Cardiac septum (tissue), 1 donor: ENCODE measurements at places on chromosomes 6 and 20. TPM values are rescaled to one million over a fixed set of nuclear protein-coding genes. Genes with fewer than 3 reads are reported as not detected.

EDN3 gene
- not detected for total RNA-seq

MYL9 gene
- total RNA-seq = 2,307 TPM

GABRR1 gene
- not detected for total RNA-seq

FAM8A1 gene
- total RNA-seq = 15.1 TPM

NKX2-2 gene
- 0.11 TPM for total RNA-seq

C20orf141 gene
- not detected for total RNA-seq

OSTM1 gene
- 53.4 TPM for total RNA-seq

KIAA1755 gene
- total RNA-seq = 7.0 TPM

ATRN gene
- total RNA-seq = 36.9 TPM

HIVEP1 gene
- 17.8 TPM for total RNA-seq

ULBP3 gene
- 0.57 TPM for total RNA-seq

TTK gene
- 0.22 TPM for total RNA-seq

SYNJ2 gene
- 24.0 TPM for total RNA-seq

TFAP2C gene
- 0.22 TPM for total RNA-seq

OPN5 gene
- total RNA-seq = not detected

MYCT1 gene
- total RNA-seq = 9.6 TPM

MCCD1 gene
- not detected for total RNA-seq

CFB gene
- 5.0 TPM for total RNA-seq

C2 gene
- 5.1 TPM for total RNA-seq

SAPCD1 gene
- total RNA-seq = 0.86 TPM

SSTR4 gene
- total RNA-seq = not detected

RSPH9 gene
- total RNA-seq = 0.24 TPM

DCDC2 gene
- 0.08 TPM for total RNA-seq

EPB41L1 gene
- total RNA-seq = 21.8 TPM

ZBTB22 gene
- total RNA-seq = 19.9 TPM

MYB gene
- 0.24 TPM for total RNA-seq

OLIG3 gene
- not detected for total RNA-seq

GNRH2 gene
- total RNA-seq = not detected

ZNF512B gene
- total RNA-seq = 12.8 TPM

B3GAT2 gene
- total RNA-seq = not detected

LTA gene
- total RNA-seq = not detected

HTR1E gene
- total RNA-seq = not detected
